Endodermal cell (in vitro differentiated cells): ENCODE measurements at places on chromosomes 16 and 17.

DNA sequence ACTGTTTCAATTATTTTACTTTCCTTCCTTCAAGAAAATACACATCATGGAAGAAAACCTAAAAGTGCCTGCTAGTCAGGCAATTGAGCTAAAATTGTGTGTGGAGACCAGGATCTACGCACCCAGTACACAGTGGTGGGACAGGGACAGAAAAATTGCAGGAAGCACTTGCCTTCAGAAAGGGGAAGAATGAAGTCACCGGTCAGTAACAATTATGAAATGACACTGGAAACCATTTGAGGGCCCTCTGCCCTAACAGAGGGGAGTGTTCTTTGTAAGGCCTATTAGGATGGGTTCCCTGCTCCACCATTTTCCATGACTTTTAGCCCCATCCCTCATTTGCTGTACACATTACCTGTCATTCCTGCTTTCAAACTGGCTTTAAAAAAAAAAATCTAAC is 4.5 kb upstream of the PHAF1 start:
- DNase-seq: no peak

DNA sequence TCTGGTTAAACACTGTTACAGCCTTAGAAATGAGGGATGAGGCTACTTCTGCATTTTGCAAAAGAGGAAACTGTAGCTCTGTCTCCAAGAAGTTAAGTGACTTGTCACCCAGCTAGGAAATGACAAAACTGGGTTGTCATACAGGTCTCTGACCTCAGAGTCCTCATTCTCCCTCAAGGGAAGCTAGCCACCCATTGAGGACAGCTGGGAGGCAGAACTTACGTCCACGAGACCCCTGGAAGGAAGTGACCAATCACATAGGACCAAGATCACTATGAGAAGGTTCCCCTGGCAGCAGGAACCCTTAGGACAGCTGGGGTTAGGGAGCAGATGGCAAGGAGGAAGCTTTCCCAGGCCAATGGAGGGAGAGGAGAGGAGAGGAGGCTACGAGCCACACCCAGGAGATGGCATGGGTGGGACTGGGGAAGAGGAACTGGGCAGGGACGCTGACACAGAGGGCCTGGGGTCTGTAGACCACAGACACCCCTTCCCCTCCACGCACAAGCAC is 11.2 kb downstream of the METTL22 start:
- no peak for DNase-seq

DNA sequence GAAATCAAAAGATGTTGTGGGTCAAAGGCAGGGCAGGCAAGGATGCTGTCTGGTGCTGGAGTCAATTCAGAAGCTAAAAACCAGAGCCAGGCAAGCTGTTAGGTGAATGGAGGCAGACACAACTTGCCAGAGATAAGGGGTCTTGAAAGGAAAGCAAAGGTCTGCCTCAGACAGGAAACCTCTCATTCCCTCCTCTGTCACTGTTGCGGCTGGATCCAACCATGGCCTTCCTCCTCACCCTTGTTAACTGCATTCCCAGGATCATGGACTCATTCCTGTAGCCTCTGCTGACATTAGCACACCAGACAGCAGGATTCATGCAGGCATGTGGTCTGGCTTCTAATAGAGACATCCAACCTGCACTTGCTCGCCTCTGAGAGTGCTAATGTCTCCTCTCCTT is 186.7 kb upstream of the HS3ST3A1 start:
- DNase-seq: no peak

GRCh38 chr16:48366165-48367093 is 18.8 kb downstream of the SIAH1 start:
- DNase-seq: peak; percentile 72

DNA sequence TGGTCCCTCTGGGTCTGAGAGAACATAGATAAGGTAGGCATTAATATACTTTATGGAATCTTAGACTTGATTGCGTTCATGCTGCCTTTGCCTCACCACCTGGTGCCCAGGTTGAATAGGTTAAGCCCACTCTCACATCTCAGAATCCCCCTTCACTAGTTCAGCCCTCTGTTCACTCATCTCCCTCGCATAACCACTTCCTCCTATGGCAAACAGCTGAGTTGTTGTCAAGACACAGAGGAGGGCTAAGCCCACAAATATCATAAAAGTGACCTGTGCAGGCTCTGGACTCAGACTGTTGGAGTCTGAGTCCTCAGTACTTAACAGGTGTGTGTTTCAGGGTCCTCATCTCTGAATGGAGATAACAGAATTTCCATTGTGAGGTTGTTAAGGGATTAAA is 55.7 kb downstream of the GOSR1 start:
- DNase-seq: no peak

- DNase-seq: peak; percentile 74
Measured at GRCh38 chr17:80397034-80397387, 18.0 kb upstream of the ENDOV start.

DNA sequence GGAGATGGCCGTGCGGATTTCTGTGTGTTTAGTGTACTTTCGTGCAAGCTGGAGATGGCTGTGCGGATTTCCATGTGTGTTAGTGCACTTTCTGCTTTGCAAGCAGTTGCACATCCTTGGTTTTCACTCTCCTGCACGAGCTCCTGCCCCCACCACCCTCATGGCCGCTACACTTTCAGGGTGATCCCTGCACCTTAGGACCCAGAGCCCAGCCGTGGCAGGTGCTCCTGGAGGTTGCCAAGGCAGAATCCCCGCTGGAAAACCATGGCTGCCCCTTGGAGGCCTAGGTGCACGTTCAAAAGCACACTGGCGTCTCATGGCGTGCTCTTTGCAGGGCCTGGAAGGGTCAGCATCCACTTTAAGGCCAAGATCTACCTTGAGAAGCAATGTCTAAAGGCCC is 311.0 kb upstream of the TNRC6C start:
- peak; percentile 27 for DNase-seq

DNA sequence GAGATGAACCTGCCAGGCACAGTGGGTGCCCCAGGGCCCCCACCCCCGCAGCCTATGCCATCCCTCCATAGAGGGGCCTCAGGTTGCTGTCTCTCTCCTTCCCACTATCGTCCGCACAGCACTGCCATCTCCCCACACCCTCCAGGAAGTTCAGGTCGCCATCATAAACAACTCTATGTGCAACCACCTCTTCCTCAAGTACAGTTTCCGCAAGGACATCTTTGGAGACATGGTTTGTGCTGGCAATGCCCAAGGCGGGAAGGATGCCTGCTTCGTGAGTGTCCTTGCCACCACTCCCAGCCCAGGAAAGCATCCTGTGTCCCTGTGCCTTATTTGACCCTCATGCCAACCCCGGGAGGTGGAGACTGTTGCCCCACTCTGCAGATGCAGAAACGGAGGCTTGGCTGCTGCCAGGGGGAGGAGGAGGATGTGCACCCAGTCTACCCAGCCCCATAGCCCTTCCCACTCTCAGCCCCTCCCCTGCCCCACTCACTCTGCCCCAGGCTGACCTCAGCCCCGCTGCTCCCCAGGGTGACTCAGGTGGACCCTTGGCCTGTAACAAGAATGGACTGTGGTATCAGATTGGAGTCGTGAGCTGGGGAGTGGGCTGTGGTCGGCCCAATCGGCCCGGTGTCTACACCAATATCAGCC is 3.9 kb downstream of the PRSS21 start:
- DNase-seq: peak; percentile 40
